Right lobe of liver (tissue), 6 donors: ENCODE measurements at places on chromosomes 5 and 9. TPM values are rescaled to one million over a fixed set of nuclear protein-coding genes. Genes with fewer than 3 reads are reported as not detected.

Gene STPG3
- total RNA-seq = not detected

Gene TRAPPC13
- total RNA-seq = 7.5 TPM

Gene MEGF10
- total RNA-seq = 0.42 TPM

Gene CCDC152
- total RNA-seq = 0.06 TPM

Gene S100Z
- not detected for total RNA-seq

Gene CMBL
- total RNA-seq = 125 TPM

Gene AJM1
- total RNA-seq = 2.8 TPM

Gene CXCL14
- total RNA-seq = 2.3 TPM

Gene ANGPTL2
- total RNA-seq = 2.6 TPM
